ENCODE measurements at places on chromosomes 12 and 14. TPM values are rescaled to one million over a fixed set of nuclear protein-coding genes. Genes with fewer than 3 reads are reported as not detected.

DNA sequence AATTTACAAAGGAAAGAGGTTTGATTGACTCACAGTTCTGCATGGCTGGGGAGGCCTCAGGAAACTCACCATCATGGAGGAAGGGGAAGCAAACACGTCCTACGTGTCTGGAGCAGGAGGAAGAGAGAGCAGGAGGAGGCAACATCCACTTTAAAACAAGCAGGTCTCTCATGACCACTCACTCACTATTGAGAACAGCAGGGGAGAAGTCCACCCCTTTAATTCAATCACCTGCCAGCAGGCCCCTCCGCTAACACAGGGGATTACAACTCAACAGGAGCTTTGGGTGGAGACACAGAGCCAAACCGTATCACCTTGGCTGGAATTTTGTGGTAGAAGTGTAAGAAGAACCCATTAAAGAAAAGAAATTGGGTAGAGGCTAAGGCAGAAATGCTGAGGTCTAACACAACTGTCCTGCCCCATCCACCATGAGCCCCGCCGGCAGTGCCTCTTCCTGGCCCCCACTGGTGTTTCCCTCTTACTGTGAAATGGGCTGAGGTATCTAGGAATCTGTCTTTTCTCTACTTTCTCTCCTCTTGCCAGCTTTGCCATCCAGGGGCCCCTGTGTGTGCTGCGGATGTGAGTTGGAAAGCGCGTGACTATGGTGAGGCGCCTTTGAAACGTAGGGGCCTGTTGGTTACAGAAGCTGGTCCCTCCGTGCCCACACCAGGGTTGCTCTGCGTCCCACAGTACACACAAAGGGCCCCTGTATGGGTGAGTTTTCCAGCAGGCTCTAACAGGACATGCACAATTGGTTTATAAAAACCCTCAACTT is 108.0 kb upstream of the TMEM132D start:
- no peaks in the 10 kb centered on the region for H3K4me1 ChIP-seq
- H3K27ac ChIP-seq, result no peak overlapping the region
- H3K36me3 ChIP-seq, result no peaks in the 10 kb centered on the region
- H3K4me3 ChIP-seq, result no peak overlapping the region
- DNase-seq, result no peak

- H3K4me3 ChIP-seq, result no peak overlapping the region
- peaks cover 30% of the 10 kb centered on the region for H3K4me1 ChIP-seq
- DNase-seq, result no peak
- H3K27ac ChIP-seq, result no peak overlapping the region
Observed at GRCh38 chr14:67817750-67818438, 1.5 kb upstream of the ZFYVE26 start.

The MGP gene
- total RNA-seq, result 287 TPM

- no peaks in the 10 kb centered on the region for H3K27me3 ChIP-seq
- no peak overlapping the region for H3K4me3 ChIP-seq
- H3K27ac ChIP-seq, result no peak overlapping the region
Observed at GRCh38 chr14:64187331-64187730, 106.8 kb downstream of the ESR2 start.

The SRRM4 gene
- 0.08 TPM for total RNA-seq

The IFI27 gene
- 229 TPM for total RNA-seq

The NRXN3 gene
- 2.0 TPM for total RNA-seq

DNA sequence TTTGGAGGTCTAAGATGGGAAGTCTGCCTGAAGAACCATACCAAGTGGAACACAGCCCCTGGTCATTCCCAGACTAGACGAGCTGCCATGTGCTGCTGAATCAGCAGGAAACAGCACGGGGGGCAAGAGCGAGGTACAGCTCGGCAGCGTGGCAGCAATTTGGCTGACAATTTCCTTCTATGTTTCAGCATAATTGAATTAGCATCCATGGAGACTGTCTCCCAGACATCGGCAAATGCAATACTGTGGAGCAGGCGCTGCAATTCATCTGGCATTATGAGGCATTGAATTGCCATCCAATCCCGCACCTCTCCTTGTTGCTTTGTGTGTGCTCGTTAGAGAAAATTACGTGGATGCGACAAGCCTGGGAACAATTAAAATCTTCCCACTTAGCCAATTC is 46.0 kb upstream of the CCDC60 start:
- H3K27me3 ChIP-seq, result no peaks in the 10 kb centered on the region
- no peaks in the 10 kb centered on the region for H3K36me3 ChIP-seq
- H3K4me3 ChIP-seq, result no peak overlapping the region

The PLD4 gene
- 0.08 TPM for total RNA-seq

All from right atrium auricular region (tissue), 2 donors.